ENCODE measurements at places on chromosomes 4 and X. TPM values are rescaled to one million over a fixed set of nuclear protein-coding genes. Genes with fewer than 3 reads are reported as not detected.

- no peak for DNase-seq
Observed at GRCh38 chr4:152785639-152786615, 6.2 kb downstream of the ARFIP1 start.

DNA sequence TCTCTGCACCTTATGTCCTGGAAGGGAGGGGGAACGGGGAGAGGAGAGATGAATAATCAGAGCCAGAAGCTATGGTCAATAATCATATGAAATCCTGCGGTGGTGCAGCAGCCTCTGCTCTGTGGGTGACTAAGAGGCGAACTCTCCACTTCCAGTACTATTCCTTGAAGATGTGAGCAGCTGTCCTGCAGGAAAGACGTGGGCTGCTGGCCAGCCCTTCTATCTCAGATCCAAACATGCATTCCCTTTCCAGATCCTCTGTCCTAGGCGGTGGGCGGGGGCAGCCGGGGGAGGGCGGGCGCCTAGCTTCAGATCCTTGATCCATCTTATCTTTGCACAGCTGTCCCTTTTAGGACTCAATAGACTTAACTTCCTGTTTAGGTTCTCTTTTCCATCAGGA, 34.5 kb downstream of the SPINK2 start:
- no peak for DNase-seq

DNA sequence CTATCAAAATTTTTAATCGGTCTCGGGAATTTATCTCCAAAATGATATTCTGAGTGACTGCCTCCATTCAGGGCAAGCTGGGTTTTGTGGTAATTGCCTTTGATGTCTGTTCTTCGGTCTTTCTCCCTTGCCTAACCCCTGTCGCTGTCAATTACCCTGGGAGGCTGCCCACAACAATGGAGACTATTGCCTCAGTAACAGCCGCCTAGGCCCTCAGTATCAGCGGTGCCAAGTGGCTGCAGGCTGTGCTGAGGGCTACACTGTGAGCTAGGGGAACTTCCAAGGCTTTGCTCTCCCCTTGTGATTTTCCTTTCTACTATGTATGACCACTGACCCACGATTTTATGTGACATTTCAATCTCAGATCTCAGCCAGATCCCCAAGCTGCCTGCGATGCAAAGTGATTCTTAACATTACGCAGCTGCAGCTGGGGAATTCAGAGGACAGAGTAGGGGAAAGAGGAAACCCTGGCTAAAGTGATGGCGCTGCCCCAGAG, 36.3 kb upstream of the REST start:
- DNase-seq: no peak

DNA sequence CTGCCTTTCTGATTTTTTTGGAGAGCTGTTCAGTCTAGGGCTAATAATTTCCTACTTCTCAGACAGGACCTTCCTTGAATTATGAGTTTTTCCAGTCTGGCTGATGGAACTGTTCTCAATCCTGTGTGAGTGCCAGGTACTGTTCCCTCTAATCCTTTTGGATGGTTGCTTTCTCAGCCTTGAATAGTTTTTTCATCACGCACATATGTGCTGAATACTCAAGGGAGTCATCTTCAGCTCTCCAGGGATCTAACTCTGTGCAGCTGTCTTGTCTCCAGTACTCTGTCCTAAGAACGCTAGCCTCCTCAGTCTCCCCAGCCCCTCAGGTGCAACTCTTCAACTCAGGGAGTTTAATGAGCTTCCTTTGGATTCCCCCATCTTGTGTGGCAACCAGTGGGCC, 93.2 kb downstream of the GASK1B start:
- no peak for DNase-seq

DNA sequence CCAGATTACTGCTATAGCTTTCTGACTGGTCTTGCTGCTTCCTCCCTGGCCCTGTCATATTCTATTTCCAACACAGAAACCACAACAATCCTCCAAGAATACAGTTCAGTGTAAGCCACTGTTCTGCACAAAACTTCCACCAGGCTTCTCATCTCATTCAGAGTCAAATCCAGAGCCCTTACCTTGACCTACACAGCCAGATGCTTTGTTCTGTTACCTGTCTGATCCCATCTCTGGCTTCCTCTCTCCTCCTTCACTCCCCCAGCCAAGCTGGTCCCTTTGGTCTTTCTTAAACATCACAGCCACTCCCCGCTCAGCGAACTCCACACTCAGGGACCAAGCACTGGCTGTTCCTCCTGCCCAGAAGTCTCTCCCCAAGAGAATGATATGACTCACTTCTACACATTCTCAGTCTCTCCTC, 84.8 kb upstream of the BMP2K start:
- no peak for DNase-seq

DNA sequence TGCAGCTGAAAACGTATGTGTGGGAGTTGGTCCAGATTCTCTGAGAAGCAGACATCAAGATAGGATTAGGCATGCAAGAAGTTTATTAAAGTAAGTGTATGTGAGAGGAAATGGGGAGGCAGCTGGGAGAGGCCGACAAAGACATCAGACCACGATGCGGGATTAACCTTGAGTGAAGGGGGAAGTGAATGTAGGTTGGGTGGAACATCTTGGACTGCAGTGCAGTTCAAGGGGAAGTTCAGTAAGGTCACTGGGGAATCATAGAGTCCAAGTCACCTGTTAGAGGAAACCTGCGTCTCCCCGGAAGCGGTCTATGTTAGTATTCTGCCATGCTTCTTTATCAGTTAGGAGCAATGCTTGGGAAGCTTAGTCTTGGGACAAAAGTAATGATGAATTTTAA, 22.0 kb downstream of the CXCL8 start:
- DNase-seq: no peak

- DNase-seq: no peak
Observed at GRCh38 chr4:26520728-26521450, 30.6 kb upstream of the CCKAR start.

DNA sequence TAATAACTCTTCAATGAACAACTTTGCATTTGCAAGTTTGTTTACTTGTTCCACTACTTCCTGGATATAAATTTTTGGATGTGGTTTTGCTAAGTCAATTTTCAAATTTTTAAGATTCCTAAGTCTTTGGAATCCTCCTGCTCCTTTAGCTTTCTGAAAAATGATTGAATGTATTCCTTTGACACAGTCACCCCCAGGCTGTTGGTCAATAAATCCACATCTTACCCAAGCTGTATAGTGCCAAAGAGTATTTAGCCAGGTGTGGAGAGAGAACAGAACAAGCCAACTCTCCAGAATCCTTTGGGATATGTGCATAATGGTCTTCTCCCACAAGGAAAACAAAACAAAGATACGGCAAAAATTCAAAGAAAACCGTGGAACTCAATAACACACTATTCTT, 56.9 kb upstream of the INTU start:
- no peak for DNase-seq

DNA sequence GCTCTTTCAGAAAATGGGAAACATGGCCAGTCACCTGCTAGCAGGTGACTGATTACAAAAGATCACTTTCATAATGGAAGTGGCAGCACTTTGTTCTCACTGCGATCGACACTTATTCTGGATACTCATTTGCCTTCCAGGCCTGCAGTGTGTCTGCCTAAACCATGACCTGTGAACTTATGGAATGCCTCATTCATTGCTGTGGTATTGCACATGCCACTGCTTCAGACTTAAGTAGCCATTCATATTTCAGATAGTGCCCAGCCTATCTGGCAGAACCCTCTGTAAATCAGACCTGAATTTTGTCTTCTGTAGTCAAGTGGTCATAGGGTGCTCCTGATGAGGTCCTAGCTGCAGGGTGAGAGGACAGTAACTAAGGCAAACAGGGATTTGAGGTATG, 23.3 kb upstream of the MGST2 start:
- no peak for DNase-seq

GRCh38 chr4:13891544-13891939, 264.0 kb upstream of the BOD1L1 start:
- DNase-seq: no peak

GRCh38 chrX:141220342-141221008, 21.8 kb downstream of the SPANXC start:
- no peak for DNase-seq

DNA sequence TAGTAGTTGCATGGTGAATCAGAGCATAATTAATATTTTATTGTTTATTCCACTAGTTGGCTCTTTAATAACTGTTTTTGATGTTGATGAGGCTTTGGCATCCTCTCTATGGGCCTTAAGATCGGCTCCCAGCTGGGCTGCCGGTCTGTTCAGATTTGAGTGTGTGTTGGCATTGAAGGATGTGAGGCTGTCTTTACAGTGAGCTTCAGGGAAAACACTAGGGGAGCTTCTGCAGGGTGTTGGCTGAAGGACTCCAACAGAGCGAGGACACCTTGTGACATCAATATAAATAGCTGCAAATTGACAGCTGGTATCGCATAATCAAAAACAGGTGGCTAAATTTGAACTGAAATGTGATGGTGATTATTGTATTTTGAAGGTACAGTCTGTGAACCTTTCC, 322.0 kb downstream of the FSTL5 start:
- DNase-seq: no peak

GRCh38 chrX:68186552-68187262, 246.6 kb downstream of the OPHN1 start:
- DNase-seq: no peak

GRCh38 chr4:41647383-41647782, 101.1 kb downstream of the PHOX2B start:
- no peak for DNase-seq

DNA sequence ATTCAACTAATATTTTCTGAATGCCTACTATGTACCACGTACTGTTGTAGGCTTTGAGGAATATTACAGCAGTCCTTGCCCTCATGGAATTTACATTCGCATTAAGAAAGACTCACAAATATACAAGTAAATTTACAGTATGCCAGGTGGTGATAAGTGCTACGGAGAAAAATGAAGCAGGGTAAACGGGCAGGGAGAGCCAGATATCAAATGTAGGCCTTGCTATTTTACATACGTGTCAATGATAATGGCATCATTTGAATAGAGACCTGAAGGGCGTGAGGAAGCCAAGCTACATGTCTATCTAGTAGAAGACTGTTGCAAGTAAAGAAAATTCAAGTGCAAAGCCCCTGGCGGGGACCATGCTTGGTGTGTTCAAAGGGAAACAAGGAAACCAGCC, 65.2 kb downstream of the AMMECR1 start:
- no peak for DNase-seq

GRCh38 chr4:155143512-155143911, 64.9 kb upstream of the NPY2R start:
- DNase-seq: no peak

GRCh38 chrX:15816886-15817285, 26.6 kb downstream of the ZRSR2 start:
- DNase-seq: no peak

- DNase-seq: no peak
Observed at GRCh38 chr4:155491336-155492120, 114.8 kb upstream of the MAP9 start.

DNA sequence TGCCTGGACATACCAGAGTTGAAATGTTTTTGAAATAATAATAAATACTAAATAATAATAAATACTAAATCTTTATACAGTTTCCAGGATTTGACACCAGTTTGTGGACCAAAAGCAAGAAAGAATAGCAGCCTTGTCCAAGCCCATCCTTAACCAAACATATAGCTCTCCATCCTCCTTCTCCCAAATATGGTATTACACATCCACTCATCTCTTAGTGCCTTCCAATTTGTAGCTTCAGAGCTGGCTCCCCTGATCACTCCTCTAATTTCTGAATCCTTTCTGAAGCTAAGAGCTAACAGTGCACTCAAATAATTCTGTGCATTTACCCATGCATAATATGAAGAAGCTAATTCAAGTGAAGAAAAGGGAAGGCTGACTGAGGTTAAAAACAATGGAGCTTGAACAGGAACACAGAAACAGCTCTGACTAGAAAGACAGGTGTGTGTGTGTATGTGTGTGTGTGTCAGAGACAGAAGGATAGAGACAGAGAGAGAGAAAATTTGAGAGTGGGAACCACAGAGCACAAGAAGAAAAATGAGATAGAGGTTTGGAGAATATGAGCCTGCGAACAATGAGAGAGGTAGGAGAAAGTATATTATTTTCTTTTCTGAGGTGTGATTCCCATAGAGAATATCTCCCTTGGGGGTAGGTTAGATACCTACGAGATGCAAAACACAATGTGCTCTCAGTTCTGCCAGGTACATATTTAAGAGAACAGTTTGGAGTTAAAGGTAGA, 123.5 kb downstream of the CAMK2D start:
- no peak for DNase-seq

DNA sequence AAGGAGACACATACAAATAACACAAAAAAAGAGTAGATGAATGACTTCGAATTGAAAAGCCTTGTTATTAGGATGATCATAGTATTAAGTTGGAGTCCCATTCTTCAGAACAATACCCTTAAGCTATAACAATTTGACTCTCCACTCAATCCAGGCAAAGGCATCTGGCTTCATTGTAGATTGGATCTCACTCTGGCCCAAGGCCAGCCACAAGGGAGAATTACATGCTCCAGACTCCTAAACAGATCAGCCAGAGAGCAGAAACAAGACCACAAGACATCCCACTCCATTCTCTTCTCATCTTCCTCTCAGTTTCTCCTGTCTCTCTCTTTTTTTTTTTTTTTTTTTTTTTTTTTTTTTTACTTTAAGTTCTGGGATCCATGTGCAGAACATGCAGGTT, 213.9 kb downstream of the DHX15 start:
- no peak for DNase-seq

- DNase-seq: no peak
Observed at GRCh38 chr4:27624749-27625148, 764.1 kb downstream of the STIM2 start.

GRCh38 chr4:12978310-12978709, 505.8 kb downstream of the RAB28 start:
- DNase-seq: no peak

- no peak for DNase-seq
Observed at GRCh38 chr4:13542577-13543031, 1.7 kb downstream of the NKX3-2 start.

- DNase-seq: peak; percentile 84
Observed at GRCh38 chr4:86831262-86832130, 17.7 kb downstream of the SLC10A6 start.

- no peak for DNase-seq
Observed at GRCh38 chr4:91198951-91199350, 1071.8 kb downstream of the CCSER1 start.

Gene SUPT20HL1
- not detected for polyA plus RNA-seq

Gene SATL1
- 0.18 TPM for polyA plus RNA-seq

Gene PF4V1
- not detected for polyA plus RNA-seq

Gene DCAF8L2
- polyA plus RNA-seq: not detected

Gene SLITRK4
- polyA plus RNA-seq: 0.01 TPM

Gene CTAG2
- not detected for polyA plus RNA-seq

Gene GPC3
- 0.08 TPM for polyA plus RNA-seq

Gene DTHD1
- polyA plus RNA-seq: not detected

Gene CNGA1
- polyA plus RNA-seq: 0.89 TPM

Gene NAP1L3
- 0.61 TPM for polyA plus RNA-seq

Gene TRIM61
- polyA plus RNA-seq: 0.29 TPM

Gene GPR119
- polyA plus RNA-seq: not detected

Gene KCND1
- polyA plus RNA-seq: 0.30 TPM

Gene PALLD
- polyA plus RNA-seq: 136 TPM

Gene HPSE
- 5.7 TPM for polyA plus RNA-seq

Measured in keratinocyte (primary cell).